ENCODE measurements at places on chromosomes 2 and 18.

GRCh38 chr2:28526527-28527132 lies 30.8 kb downstream of the PLB1 start:
- no peak for DNase-seq

GRCh38 chr2:26442707-26443106 lies 35.2 kb downstream of the OTOF start:
- no peak for DNase-seq

- no peak for DNase-seq
Measured at GRCh38 chr18:36539674-36540231, 242.2 kb downstream of the FHOD3 start.

DNA sequence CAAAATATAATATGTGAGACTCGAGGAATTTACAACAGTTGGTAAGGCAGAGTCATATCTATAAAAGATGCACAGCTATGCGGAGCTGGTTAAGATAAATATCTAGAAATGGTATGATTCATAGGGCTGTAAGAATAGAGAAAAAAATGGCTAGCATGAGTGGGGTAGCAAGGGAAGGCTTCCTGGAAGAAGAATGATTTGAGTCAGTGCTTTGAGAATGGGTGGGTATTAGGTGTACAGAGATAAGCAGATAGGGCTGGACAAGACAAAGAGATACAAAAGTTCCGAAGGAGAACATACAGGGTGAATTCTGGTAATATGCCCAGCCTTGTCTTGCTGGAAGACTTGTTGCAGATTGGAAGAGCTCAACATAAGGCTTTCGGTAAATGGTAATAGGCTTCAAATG lies 291.5 kb upstream of the CCDC68 start:
- no peak for DNase-seq

DNA sequence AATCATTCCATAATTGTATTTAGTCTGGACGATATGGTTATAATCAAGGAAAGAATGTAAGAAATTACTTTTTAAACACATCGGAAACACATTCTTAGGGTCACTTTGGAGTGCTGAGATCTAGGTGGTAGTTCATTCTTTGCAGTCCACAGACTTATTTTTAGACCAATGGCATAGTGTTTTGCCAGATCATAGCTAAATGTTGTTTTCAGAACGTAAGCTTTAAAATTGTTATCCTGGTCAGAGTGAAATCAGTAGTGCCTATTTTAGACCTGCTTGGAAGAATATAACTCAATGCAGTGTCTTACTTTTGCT lies 4.3 kb downstream of the MYL12A start:
- DNase-seq: no peak

DNA sequence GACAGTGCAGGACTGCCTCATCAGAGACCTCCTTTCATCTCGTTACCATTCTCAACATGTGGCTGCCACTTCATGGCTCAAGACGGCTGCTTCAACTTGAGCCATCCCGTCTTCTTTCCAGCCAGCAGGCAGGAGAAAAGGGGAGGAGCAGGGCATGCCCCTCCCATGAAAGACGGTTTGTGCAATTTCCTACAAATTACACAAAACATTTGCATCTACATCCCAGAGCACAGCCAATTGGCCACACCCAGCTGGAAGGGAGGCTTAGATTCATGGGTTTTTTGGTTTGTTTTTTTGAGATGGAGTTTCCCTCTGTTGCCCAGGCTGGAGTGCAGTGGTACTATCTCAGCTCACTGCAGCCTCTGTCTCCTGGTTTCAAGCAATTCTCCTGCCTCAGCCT lies 11.8 kb downstream of the UCN start:
- DNase-seq: no peak

DNA sequence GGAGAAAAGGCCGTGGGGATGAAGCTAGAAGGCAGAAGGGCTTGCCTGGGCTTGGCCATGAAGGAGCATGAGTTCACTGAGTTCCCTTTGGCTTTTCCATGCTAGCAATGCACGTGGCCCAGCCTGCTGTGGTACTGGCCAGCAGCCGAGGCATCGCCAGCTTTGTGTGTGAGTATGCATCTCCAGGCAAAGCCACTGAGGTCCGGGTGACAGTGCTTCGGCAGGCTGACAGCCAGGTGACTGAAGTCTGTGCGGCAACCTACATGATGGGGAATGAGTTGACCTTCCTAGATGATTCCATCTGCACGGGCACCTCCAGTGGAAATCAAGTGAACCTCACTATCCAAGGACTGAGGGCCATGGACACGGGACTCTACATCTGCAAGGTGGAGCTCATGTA lies 2.9 kb downstream of the CTLA4 start:
- DNase-seq: no peak

GRCh38 chr2:149033716-149034115 lies 4.8 kb upstream of the LYPD6B start:
- DNase-seq: no peak

- DNase-seq: no peak
Measured at GRCh38 chr2:226875438-226876225, 39.8 kb downstream of the RHBDD1 start.

DNA sequence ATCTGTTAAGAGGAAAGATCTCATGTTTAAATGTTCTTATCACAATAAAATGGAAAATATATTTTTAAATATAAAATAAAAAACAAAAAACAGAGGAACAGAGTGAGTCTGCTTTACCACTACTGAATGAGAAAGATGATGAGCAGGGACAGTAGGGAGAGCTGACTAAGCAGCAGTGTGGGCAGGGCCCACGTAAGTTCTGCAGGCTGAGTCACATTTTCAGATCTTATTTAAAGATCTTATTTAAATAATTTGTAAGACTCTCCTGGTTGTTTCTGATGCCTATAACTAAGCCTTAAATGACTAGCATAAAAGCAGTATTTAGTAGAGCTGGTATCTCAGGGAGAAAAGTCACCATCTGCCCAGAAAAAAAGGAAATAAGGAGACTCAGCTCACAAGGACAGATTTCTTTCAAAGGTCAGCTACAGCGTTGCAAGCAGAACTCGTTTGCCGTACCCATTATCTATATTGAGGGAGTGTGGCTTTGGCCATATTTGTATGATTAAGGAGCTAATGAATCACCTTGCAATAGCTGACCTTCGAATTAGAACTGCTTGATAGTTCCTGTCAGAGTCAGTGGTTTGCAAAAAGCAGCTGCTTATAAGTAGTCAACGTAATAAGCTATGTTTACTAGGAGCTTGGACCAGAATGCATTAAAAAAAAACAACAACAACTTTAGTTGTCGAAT lies 322.1 kb upstream of the CHAC2 start:
- no peak for DNase-seq

DNA sequence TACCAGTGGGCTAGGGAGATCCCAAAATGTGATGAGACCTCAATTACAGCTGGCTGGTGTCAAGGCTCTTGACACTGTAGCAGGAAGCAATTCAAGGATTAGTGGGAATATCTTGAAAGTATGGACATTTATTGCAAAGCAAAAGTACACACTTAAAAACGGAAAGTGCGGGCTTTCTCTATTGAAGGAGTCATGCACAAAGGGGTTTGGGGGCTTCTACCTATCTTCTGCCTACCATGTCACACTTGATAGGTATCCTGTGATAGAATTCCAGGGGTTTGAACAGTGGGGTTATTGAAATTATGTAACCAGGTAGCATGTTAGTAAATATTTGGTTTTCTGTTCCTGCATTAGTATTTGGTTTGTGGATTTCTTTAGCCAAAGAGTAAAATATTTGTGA lies 1652.1 kb upstream of the DDX18 start:
- DNase-seq: no peak
